ENCODE measurements at places on chromosomes 3 and 15. TPM values are rescaled to one million over a fixed set of nuclear protein-coding genes. Genes with fewer than 3 reads are reported as not detected.

CTXN2 gene
- total RNA-seq: not detected

PLSCR5 gene
- total RNA-seq: not detected

HESX1 gene
- 0.17 TPM for total RNA-seq

DNA sequence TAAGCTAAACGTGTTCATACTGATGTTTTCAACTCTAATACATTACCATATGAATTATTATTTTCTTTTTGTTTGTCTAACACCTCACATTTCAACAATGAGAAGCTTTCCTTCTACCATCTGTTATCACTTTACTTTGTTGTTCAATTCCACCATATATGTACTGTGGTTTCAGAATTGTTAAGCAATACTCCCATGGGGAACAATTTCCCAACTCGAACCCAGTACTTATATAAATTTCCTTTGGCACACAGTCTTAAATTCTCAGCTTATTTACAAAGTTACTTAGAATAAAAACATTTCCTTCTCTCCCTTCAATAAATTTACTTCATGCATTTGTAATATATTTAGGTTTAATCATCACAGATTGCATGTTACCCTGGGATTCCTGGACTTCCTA is 1764.4 kb downstream of the OTOL1 start:
- DNase-seq: no peak

GRCh38 chr3:57592306-57592705 is 4.8 kb downstream of the ARF4 start:
- DNase-seq: no peak

- no peak for DNase-seq
Observed at GRCh38 chr3:12483872-12484197, 445 bp upstream of the TSEN2 start.

- no peak for DNase-seq
Observed at GRCh38 chr3:13332740-13333139, 87.4 kb downstream of the NUP210 start.

GRCh38 chr15:34275721-34276120 is 50.9 kb downstream of the EMC4 start:
- DNase-seq: no peak

DNA sequence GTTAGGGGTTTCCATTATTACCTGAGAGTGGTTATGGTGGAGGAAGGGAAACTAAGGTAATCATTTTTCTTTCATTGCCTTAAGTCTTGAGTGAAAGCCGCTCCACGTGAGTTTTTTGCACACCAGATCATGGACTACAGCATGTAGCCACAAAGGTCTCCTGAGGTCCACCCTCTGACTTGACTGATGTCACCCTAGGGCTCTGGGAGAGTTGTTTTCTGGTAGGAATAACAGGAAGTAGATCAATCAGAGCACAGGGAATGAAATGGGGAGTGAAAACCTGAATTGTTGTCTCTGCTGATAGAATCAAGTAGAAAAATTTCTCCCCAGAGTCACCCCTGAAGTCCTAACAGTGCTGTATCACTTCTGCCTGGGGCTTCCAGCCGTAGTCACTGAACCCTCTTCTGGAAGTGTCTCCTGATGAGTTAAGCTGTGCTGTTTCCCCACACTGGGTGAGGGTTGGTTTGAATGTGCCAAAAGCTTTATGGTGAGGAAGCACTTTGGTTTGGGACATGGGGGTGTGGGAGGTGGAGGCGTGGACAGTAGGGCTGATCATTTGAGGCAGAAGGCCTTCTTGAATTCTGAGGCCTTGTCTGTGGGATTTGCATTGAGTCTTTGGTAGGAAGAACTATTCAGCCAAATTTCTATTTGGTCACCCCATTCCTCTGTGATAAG is 64.3 kb downstream of the SLCO3A1 start:
- no peak for DNase-seq

All from liver (tissue), 10 donors.